ENCODE measurements at places on chromosomes 1 and 21.

- no peak for DNase-seq
Observed at GRCh38 chr1:11697188-11697892, 5.8 kb downstream of the DRAXIN start.

DNA sequence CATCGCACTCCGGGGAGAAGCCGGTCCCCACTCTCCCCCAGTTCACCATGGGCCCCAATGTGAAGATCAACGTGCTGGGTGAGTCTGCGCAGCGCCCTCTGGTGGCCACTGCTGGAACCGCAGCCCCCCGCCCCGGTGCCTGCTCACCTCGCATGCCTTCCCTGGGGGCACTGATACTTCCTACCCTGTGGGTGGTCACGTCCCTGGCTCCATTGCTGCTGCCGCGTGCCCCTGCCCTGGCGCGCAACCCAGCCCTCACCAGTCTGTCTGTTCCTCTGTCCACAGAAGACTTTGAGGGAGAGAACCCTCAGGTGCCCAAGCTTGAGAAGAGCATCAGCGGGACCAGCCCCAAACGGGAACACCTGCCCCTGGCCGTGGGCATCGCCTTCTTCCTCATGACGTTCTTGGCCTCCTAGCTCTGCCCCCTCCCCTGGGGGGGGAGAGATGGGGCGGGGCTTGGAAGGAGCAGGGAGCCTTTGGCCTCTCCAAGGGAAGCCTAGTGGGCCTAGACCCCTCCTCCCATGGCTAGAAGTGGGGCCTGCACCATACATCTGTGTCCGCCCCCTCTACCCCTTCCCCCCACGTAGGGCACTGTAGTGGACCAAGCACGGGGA lies 7.6 kb downstream of the EFNA3 start:
- DNase-seq = peak; percentile 89

DNA sequence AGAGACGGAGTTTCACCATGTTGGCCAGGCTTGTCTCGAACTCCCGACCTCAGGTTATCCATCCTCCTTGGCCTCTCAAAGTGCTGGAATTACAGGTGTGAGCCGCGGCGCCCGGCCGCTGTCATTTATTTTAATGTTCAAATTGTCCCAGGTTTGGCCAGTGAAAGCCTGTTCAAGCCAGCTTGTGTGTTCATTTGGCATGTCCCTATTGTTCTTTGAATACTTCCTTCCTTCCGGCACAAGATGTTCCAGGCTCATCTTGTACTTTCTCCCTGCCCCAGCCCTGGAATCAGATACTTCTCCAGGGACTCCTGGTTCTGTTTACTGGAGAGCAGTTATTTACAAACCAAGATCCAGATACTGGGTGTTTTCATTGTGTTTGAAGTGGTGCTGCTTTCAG lies 37.0 kb downstream of the ZBTB8B start:
- no peak for DNase-seq

DNA sequence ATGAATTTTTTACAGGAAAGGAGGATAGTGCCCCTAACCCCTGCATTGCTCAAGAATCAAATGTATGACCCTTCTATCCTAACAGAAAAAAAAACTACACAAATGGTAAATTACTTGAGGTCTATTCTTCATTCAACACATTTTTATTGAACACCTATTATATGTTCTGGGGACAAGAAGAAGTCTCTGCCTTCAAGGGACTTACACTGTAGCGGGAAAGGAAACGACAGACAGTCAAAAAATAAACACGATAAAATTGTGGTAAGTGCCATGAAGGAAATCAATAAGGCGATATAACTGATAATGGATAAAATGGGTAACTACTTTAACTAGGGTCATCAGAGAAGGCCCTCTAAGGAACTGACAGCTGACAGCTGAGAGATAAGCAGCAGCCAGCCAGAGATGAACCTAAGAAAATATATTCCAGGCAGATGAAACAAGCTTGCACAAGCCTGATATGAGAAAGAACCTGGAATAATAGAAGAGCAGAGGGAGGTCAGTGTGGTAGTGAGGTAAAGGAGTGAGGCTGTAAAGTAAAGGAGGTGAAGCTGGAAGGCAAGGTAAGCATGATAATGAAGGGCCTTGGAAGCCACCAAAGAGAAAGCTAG lies 66.4 kb downstream of the PHTF1 start:
- DNase-seq = no peak

- no peak for DNase-seq
Observed at GRCh38 chr1:19489996-19490395, 4.7 kb upstream of the CAPZB start.

DNA sequence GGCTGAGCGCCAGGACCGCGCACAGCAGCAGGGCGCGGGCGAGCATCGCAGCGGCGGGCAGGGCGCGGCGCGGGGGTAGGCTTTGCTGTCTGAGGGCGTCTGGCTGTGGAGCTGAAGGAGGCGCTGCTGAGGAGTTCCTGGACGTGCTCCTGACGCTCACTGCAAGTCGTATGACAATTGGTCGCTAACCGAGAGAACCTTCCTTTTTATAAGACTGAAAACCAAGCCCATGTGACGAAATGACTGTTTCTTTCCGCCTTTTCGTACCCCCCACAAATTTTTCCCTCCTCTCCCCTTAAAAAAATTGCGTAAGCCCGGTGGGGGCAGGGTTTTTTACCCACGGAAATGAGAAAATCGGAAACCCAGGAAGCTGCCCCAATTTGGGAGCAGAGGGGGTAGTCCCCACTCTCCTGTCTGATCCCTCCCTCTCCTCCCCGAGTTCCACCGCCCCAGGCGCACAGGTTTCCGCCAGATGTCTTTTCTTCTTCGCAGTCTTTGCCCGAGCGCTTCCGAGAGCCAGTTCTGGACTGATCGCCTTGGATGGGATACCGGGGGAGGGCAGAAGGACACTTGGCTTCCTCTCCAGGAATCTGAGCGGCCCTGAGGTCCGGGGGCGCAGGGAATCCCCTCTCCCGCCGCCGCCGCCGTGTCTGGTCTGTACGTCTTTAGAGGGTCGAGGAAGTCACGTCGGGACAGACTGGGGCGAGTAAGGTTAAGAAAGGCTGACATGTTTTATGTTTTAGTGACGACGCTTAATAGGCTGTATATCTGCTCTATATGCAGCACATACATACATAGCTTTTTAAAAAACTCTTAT lies at the start of gene PTGS2:
Gene PTGS2, minus strand, starts transcription at position 179 of the 817 bp plus-strand sequence. Its CDS starts 133 bp downstream, at position 46.
- DNase-seq = peak; percentile 33

GRCh38 chr1:101463195-101463594 lies 226.4 kb downstream of the S1PR1 start:
- DNase-seq = no peak

- DNase-seq = no peak
Observed at GRCh38 chr1:41931578-41931977, 12.9 kb upstream of the HIVEP3 start.

DNA sequence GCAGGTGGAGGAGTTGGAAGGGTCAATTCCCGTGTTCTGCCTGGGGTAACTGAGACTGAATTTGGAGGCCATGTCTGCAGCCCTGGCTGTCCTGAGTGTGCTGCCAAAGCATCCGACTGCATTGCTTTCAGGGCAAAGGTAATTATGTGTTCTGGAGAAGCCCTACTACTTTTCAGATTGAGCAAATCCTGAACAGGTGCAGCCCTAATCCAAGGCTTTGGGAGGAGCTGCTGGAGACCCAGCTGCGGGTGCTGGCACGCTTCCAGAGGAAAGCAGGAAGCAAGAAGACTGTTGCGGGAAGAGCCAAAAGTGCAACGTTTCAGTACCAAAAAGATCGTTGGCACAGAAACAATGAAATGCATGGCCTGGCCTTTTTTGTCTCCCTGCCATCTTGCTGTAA lies 73.7 kb upstream of the NRIP1 start:
- DNase-seq = no peak

- DNase-seq = no peak
Observed at GRCh38 chr1:95679262-95679661, 445.3 kb downstream of the RWDD3 start.

GRCh38 chr1:241582921-241583321 lies 50.7 kb downstream of the KMO start:
- DNase-seq = no peak

DNA sequence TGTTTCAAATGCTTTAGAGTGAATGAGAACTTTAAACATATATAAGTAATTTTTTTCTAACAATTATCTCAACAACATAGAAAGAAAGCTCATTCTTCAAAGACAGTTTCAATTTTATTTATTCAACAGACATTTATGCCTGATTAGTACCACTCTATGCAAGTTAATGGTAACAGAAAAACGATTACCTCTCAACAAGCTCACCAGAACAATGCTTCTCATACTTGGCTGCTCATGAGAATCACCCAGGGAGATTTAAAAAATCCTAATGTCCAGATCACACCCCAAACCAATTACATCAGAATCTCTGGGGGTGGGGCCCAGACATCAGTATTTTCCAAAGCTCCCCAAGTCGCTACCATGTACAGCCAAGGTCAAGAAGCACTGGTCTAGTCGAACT lies 312.4 kb downstream of the PAPPA2 start:
- DNase-seq = no peak

GRCh38 chr1:86636898-86637297 lies 67.5 kb upstream of the SH3GLB1 start:
- no peak for DNase-seq

GRCh38 chr1:15077384-15077783 lies 76.2 kb upstream of the TMEM51 start:
- no peak for DNase-seq

DNA sequence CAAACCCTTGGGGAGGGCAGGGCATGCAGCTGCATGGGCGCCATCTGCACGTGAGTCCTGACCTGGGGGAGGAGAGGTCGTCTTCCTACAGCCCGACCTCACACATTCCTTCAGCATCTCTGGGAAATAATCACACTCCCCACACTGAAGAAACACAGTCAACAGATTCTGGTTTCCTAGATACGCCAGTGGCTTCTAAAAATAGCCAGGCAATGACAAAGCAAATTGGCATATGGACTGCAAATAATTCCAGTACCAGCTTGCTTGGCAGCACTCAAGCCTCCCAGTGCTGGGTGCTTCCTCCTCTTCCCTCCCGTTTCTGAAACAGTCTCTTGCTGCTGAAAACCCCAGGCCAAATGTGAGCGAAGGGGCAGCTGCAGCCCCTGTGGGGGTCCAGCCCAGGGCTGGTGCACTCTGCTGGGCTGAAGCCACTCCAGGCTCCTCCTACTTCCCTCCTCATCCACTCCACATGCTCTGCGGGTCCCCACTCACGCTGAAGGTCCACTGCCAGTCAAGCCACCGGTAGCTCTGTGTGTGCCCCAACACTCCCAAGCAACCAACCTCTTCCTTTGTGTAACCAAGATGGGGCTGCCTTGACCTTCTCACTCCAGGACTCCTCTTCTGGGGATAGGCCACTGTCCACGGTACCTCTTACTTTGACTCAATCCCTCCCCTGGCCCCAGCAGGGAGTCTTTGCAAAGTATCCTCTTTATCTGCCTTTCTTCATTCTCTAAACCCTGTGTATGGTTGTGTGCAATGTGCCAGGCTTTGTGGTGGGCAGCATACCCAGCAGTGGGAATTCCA lies 69.0 kb downstream of the KCND3 start:
- no peak for DNase-seq

DNA sequence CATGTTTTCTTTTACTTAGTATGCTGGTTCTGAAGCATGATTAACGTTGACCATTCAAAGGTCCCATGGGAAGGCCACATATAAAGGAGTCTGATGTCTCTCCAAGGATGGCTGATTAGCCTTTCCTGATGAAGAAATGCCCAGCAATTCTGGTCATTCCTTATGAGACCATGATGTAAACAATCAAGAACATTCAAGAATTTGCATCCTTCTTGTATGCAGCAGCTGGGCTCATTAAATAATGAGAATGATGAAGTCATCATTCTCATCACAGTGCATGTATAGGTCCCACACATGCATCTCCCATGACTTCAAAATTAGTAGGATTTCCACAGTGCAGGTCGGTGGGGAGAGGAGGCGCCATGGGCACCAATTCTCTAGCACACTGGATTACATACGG lies 85.4 kb downstream of the APP start:
- DNase-seq = no peak

DNA sequence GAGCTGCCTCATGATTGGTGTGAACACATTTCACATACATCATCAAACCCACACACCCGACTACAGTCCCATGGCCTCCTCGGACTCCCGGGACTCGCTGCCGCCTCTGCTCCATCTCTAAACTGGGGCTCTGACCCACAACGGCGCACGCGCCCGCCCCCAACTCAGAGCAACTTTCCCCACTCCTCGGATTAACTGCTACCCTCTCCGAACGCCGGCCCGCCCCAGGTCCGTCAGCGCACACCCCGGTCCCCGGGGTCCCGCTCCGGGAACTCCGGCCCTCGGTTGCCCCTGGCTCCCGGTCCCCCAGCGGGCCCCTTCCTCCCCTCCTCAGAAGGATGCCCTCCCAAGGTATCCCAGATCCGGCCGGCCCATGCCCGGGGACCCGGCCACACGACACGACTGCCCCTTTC lies 740 bp downstream of the DSTYK start:
- peak; percentile 37 for DNase-seq

DNA sequence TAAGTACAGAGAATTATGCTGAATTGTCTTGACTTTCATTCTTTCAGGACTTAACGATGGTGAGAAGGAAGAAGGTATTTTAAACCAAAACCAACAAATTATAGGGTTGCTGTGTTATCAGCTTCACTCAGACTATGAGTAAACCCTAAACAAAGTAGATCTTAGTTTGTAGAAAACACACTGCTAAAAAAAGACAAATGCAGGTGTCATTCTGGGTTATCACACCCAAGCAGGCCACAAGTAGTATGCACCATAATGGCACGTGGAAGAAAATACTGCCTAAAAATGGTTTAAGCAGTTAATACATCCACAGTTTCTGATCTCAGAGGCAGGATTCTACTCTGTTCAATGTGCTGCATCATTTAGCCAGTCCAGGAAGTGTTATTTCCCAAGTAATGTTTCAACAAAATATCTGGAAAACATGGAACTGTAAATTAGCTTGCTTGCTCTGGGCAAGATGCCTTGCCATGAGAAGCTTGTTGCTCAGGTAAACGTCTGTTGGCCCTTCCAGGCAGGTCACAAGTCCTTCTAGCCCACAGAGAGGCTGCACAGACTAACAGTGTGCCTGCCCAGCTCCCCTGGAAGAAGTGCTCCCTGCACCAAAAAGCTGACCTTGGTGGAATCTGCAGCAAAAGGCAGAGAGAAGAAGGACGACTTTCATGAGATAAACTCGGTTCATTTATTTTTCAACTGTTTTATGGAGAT lies 4.1 kb downstream of the DIPK1A start:
- DNase-seq = no peak

DNA sequence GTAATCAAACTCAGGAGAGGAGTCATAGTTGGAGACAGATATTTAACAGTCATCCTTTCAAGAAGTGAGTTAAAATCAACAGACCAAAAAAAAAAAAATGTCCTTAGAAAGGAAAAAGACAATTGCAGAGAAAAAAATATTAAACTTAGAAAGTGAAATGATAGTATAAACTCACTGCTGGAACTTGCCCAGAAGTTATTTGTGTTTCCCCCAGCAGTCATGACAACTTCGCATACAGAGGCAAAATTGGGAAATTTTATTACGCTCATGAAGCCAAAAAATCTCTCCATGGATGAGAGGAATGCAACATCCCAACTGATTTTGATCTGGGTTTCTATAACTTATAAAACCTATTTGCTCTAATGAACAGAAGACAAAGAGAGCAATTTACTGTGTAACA lies 198.2 kb downstream of the LRRC7 start:
- no peak for DNase-seq

Data from natural killer cell (primary cell).